GM23248 (cell line): ENCODE measurements at places on chromosomes 12 and 14.
A peak's percentile ranks its signal among the peaks of the same experiment; 100 is the strongest.

DNA sequence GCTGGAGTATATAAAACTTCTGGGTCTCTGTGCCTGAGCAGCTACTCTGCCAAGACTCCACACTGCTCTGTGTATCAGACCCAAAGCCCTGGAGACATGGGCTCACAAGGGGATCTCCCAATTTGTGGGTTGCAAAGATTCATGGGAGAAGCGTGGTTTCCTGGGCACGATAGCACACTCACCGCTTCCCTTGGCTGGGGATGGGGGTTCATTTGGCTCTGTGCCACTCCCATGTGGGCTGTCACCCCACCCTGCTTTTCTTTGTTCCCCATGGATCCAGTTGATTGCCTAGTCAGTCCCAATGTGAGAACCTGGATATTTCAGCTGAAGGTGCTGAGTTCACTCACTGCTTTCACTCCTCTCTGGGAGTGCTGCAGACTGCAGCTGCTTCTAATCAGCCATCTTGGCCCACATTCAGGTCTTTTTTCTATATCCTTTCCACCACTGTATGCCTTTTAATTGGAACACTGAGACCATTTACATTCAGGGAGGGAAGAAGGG is 40.0 kb upstream of the PCNX4 start:
- peak; percentile 54 for DNase-seq

DNA sequence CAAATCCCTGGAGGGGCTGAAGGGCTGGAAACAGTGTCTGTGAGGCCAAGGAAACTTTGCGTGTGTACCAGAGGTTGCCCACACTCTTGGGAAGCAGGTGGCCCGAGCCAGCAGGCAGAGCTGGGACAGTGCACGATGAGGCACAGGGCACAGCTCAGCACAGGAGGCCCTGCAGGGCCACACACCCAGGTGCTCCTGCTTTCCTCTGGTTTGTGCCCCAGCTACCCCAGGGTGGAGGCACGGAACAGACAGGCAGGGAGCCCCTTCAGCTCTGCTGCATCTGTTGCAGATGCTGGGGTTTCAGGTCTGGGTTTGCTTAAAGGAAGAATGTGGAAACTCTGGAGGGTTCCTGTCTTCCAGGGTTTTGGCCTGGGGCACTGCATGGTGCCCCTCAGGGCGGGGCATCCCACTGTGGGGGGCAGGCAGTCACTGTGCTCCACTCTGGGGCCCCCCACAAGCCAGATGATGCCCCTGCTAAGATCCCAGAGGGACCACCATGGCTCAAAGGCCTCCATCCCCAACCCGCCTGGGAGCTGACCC is 8.6 kb downstream of the TMEM179 start:
- DNase-seq, result no peak

- DNase-seq, result peak; percentile 4
These were observed 60.9 kb downstream of the MYF5 start for GRCh38 chr12:80777587-80777986.

DNA sequence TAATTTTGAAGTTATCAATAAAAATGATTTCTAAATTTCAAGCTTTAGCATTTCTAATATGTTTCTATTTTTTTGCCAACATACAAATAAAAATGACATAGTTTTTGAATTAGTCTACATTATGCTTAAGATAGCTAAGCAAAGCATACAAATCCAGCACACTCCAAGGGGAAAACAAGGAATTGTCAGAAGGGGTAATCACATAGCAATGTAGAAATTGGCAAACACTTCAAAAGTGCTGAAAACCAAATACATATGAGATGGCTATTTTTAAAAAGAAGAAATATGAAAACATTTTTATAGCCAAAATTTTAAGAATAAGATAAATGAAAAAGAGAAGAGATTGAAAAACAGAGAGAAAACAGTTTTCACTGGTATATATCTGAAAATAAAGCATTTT is 308.0 kb downstream of the SLC6A15 start:
- DNase-seq, result peak; percentile 26

DNA sequence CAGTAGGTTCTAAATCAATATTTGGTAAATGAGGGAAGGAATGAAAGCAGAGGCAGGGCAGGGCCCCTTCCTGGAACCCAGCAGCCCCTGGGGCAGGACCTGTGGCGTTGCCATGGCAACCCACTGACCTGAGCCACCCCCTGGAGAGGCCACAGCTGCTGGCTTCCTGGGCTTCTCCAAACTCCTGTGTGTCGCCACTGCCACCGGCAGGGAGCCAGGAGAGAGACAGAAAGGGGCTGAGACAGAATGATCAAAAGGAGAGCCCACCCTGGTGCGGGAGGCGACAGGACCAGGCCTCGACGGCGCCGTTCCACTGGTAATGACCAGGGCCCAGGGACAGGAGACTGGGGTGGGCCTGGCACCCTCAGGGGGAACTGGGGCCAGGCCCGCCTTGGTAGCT is 18.2 kb downstream of the RFX4 start:
- no peak for DNase-seq

GRCh38 chr12:90045559-90045958 is 336.9 kb upstream of the ATP2B1 start:
- DNase-seq, result no peak

DNA sequence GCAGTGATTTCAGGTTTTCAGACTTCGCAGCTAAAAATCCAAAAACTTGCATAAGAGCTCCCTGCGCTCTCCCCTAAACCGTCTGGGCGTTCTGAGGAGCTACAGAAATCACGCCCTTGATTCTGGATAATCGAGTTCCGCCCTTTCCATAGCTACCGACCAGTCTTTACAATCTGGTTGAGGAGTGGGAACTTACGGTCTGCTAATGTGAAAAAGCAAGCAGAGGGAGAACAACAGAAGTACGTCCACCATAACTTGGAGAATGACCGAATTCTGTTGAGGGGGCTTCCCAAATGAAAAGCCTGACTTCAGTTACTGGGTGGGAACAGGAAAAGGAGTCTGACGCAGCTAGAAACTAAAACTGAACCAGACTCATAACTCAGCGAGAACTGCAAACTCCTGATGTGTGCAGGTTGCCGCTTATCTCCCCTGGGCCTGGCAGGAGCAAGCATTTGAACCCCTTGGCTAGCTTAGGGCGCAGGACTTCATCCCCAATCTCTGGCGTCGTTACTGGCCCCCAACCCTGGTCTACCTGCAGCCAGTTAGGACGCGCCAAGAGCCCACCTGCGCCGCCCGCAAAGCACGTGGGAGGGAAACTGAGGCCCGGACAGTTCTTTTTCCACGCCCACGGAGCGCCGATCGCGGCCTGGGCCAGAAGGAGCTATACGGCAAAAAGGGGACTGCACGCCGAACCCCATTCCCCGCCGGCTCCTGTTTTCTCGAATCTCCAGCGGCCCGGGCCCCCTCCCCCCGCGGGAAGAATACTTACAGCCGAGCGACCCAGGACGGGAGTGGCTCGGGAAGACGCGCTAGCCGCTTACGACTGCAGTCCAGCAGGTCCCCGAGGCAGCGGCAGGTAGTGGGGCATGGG is 838 bp downstream of the LRIG3 start:
- peak; percentile 70 for DNase-seq

GRCh38 chr14:104215706-104216334 is 77.4 kb downstream of the KIF26A start:
- no peak for DNase-seq

GRCh38 chr12:8936735-8937134 is 12.7 kb downstream of the M6PR start:
- DNase-seq, result no peak

DNA sequence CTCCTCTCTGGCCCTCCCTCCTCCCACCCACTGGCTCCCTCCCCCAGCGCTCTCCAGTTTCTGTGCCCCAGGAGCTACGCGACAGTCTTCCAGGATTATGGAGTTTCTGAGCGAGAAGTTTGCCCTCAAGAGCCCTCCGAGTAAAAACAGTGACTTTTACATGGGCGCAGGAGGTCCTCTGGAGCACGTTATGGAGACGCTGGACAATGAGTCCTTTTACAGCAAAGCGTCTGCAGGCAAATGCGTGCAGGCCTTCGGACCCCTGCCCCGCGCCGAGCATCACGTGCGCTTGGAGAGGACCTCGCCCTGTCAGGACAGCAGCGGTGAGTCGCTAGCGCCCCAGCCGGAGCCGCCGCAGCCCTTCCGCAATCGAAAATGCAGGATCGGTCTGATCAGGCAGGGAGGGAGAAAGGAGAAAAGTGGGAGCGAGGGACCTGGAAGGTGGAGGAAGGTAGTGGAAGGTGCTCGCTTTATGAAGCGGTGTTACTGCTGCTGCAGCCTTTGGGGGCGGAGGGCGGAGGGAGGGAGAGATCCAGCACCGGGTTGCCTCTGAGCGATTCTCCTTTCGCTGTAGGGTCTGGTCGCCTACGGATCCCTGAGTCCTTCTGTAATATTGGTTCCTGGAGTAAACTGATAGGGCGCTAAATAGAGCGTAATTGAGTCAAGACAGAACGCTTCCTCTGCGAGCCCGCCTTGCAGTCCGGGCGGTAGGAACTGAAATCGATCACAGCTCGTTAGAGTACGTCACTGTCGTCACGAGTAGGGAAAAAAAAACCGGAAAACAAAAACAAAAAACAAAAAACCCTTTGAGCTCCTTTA is at the start of gene ALX1:
Gene ALX1, plus strand, starts transcription at position 56 of the 819 bp plus-strand sequence. Its CDS starts 42 bp downstream, at position 98.
- peak; percentile 50 for DNase-seq

DNA sequence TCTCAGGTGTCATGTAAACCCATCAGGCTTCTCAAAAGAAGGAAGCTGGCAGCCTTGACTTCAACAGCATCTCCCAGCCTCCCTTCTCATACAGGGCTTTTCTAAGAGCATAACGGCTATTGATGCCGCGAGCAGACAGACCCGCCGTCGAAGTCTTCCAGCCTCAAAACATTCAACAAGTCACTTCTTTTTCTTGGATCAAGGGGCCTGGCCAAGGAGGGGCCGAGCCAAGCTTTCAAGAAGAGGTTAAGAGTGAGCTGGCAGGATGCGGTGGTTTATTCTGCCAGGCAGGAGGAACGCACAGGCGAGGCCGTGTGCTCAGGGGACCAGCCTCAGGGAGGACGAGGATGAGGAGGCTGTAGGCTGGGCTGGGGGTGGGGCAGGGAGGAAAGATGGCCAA is 102.9 kb upstream of the RFLNA start:
- DNase-seq, result no peak

- no peak for DNase-seq
These were observed 2.2 kb upstream of the LMO3 start for GRCh38 chr12:16607906-16608775.

GRCh38 chr14:103931422-103931821 is 3.2 kb downstream of the TDRD9 start:
- no peak for DNase-seq

- no peak for DNase-seq
These were observed 153.4 kb downstream of the RIMBP2 start for GRCh38 chr12:130562716-130563115.

GRCh38 chr14:64095620-64096019 is 198.6 kb downstream of the ESR2 start:
- peak; percentile 16 for DNase-seq

DNA sequence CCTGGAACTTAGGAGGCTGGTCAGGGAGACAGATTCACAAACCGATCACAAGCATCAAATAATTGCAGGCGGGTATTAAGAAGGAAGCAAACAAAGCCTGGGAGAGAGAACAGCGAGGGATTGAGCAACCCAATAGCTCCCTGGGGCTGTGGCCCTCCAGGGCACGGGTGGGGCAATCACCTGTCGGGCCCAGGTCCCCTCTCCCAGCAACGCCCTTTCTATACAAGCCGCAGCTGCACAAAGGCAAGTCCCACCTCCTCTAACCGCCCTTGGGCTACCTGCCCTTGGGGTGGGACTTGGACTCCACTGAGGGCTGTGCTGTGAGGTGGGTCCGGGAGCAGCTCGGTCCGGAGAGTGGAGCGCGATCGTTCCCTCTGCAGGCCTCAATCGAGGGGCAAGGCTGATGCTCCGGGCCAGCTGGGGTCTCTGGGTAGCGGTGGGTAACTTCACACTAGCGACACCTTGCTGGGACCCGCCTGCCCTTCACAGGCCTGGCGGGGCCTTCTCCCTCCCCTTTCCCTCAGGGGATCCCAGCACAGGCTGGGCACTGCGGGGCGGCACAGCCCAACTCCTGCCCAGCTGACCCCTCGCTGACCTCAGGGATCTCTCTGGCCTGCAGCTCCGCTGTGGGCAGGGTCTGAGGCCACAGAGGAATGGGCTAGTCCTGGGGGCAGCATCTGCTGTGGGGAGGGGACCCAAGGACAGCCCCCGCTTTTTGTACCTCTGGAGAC is 8.0 kb downstream of the PHB2 start:
- no peak for DNase-seq

- no peak for DNase-seq
These were observed 19.1 kb downstream of the PCNX1 start for GRCh38 chr14:70926235-70926830.

- peak; percentile 76 for DNase-seq
These were observed 25.6 kb downstream of the RNASE10 start for GRCh38 chr14:20530771-20531571.

- peak; percentile 70 for DNase-seq
These were observed 103.9 kb upstream of the MYL2 start for GRCh38 chr12:111024205-111024801.

- peak; percentile 43 for DNase-seq
These were observed 2.3 kb downstream of the RPS6KA5 start for GRCh38 chr14:91058042-91058581.

DNA sequence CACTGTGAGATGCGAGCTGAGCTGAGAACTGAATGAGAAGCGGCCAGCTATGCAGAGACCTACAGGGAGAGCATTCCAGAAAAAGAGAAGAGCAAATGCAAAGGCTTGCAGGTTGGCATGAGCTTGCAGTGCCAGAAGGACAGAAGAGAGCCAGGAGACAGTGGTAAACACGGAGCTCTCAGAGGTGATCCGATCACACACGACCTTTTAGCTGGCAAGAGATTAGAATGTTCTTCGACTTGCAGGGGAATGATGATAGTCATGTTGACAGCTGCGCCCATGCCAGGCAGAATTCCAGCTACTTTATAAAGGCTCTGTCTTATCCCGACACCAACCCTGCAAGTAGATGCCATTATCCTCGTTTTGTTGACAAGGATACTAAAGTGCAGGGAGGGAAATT is 256.8 kb downstream of the VRK1 start:
- no peak for DNase-seq

DNA sequence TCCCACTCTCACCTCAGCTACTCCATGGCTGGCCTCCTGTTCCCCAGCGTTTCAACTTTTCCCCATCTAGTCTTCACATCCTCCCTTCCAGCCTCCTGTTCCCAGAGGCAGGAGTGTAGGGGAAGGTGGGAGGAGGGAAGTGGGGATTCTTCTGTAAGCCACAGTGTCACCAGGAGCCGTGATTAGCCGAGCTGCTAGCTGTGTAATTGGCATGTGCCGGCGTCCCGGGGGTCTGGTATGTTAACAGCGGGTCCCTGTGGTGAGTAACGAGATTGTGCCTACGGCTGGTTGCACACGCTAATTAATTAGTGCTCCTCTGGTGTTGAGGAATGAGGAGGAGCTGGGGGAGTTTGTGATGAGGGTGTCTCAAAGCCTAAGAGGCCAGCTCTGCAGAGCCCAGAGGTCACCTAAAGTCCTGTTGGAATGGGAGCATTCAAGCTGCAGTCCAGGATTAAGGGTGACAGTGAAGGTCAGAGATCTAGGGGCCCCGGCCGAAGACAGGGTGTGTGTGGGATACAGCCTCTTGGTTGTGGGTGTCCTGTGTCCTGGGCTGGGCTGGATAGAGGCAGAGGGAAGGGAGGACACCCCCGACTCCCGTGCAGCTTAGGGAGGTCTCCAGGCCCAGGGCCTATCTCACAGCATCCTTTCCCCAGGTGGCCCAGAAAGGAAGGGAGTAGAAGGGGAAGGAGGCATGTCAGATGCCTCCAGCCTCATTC is 10.0 kb upstream of the CALCOCO1 start:
- DNase-seq, result no peak

- no peak for DNase-seq
These were observed 1822.4 kb upstream of the SEL1L start for GRCh38 chr14:83356080-83356479.

- no peak for DNase-seq
These were observed 19.9 kb upstream of the MDM1 start for GRCh38 chr12:68352067-68352466.
